CD4-positive, CD25-positive, alpha-beta regulatory T cell (primary cell): ENCODE measurements at places on chromosomes 4 and X.

DNA sequence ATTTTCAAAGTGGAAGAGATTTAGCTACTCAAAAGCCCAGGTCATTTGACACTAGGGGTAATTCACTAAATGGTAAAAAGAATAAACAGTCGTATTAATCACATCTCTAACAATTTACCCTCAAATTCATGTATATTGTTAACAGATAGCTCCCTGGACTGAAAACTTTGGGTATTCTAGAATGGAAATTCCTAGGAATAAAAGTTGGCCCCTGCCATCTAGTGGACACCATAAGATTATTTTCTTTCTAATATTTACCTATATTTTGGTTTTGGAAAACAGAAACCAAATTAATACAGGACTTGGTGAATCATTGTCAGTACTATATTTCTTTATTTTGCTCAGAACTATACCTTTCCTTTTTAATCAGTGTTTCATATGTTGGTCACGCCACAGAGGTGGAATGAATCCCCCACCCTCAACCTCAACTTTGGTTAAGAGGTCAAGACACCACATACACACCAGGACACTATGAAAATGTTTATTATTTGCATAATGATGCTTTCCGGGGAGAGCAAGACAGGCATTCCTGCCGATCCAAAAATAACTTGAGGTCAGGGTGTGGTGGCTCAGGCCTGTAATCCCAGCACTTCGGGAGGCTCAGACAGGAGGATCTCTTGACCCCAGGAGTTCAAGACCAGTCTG is 96.2 kb upstream of the APOOL start:
- no peak for DNase-seq

DNA sequence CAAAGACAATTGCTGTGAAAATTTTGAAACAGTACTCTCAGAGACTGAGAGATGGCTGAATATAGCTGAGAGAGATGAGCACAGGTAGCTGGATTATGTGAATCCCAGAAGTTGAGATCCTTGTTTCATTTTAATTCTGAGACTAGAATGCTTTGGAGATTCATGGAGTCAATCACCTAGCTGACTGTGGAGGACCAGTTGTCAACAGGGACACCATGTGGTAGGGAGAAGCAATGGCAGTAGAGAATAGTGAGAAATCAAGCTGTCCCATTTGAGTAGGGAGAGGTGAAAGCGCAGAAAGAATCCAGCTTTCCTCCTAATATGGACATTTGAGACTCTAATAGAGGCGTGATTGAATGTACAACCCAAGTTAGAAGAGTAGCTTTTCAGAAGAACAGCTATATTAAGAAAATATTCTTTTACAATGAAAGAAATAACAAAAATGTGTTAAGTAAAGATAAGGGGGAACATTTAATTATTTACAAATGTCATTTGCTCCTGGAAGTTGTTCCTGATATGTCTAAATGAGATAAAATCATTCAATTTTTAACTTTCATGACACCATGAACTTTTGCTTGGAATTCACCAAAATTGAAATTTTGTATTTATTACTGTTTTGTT is 30.3 kb upstream of the GLRB start:
- DNase-seq: no peak

- no peak for DNase-seq
Observed at GRCh38 chr4:52103319-52103718, 52.2 kb downstream of the SPATA18 start.

DNA sequence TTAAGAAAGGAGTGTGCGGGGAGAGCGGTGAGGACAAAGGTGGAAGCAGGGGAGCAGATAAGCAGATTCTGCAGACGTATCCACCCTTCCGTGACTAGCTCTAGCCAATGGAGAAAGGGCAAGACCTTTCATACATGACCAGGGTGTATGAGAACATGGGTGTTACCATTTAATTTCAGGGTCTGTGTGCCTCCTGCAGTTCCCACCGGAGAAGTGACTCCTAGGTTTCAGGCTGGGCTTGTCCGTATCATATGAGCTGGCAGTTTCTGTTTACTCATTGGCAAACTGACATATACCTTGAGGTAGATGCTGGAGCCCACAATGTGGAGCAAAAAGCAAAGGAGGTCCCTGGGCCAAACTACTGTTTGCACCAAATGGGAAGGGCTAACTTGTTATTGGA is 6.8 kb downstream of the RBM47 start:
- DNase-seq: no peak

GRCh38 chr4:136713140-136713539 is 819.2 kb downstream of the PCDH18 start:
- DNase-seq: no peak

- no peak for DNase-seq
Observed at GRCh38 chrX:136819031-136819703, 38.4 kb upstream of the ARHGEF6 start.

DNA sequence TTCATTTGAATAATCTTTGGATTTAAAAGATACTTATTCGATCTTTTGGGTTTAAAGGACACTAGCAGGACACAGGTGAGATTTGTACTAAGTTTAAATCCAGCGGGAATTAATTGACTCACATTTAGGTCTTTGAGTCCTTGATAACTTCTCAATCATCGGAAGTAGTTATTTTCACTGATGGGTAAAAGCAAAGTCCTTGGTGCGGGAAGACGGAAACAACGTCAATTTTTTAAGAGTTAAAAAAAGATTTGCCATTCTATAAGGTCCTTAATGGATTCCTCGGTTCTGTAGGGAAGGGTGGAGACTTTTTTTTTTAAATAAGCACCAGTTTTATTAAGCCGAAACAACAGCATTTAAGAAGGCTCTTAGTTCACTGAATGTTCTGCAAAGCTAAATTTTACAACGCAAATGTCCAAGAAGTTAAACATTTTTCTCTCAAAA is 2.9 kb downstream of the TMSB4X start:
- DNase-seq: no peak

GRCh38 chr4:109708990-109709389 is 5.7 kb upstream of the CASP6 start:
- no peak for DNase-seq

GRCh38 chr4:186167605-186168004 is 23.8 kb upstream of the CYP4V2 start:
- no peak for DNase-seq

GRCh38 chrX:129310000-129310399 is 213.3 kb downstream of the SMARCA1 start:
- no peak for DNase-seq

GRCh38 chr4:77358315-77358928 is 201.4 kb downstream of the CCNG2 start:
- DNase-seq: peak; percentile 4

- DNase-seq: no peak
Observed at GRCh38 chr4:71814433-71814832, 30.6 kb upstream of the GC start.

GRCh38 chrX:1481636-1482529 is 29.2 kb upstream of the ASMTL start:
- peak; percentile 94 for DNase-seq

DNA sequence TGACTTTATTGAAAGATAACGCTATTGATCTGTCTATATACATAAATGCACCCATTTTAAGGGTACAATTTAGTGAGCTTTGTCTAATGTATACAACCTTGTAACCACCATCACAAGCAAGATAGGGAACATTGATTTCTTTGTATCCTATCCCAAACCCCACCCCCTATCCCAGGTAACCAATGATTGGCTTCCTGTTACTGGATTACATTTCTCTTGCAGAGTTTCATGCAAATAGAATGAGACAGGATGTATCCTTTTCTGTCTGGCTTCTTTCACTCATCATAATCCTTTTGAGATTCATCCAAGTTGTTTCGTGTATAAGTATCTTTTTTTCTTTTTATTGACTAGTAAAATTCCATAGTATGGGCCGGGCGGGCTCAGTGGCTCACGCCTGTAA is 1.6 kb upstream of the GRIPAP1 start:
- no peak for DNase-seq

DNA sequence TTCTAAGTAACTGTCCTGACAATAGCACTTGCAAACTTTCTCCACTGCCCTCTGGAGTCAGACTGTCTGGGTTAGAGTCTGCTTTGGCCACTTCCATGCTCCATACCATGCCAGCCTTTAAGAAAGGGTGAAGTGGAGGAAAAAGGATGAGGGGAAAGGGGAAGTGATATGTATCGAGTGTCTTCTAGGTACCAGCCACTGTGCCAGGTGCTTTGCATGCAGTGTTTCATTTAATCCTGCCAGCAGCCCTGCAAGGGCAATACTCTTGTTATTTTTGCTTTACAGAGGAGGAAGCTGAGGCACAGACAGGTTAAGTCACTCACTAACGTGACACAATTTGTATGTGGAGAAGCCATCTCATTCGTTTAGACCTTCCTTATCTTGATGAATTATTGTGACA is 55.6 kb downstream of the RTL9 start:
- DNase-seq: no peak

GRCh38 chr4:6932918-6933317 is 23.3 kb downstream of the TBC1D14 start:
- DNase-seq: no peak

- DNase-seq: no peak
Observed at GRCh38 chr4:33357121-33357520, 2637.0 kb downstream of the PCDH7 start.

GRCh38 chr4:100981447-100982204 is 365.7 kb downstream of the PPP3CA start:
- DNase-seq: no peak

DNA sequence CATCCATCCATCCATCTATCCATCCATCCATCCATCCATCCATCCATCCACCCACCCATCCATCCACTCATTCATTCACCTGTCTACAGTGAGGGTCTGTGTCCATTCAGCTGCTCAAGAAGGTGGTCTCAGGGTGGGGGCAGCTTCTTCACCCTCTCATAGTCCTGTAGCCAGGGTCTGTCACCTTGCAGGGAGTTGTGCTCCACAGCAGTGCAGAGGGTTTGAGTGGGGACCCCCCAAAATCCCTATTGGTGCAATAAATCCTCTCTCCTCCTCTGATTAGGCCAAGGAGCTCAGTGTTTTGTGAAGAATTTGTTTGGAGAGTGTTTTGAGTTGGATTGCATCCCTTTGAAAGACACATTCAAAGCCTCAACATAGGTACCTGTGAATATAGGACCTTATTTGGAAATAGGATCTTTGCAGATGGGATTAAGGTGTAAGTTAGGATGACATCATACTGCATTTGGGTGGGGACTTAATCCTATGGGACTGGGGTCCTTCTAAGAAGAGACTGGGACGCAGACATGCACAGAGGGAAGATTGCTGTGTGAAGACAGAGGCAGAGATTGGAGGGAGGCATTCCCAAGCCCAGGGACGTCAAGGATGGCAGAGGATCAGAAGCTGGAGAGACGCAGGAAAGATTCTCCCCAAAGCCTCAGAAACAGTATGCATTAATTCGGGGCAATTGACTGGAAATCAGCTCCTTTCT is 12.0 kb downstream of the P2RY8 start:
- DNase-seq: no peak

DNA sequence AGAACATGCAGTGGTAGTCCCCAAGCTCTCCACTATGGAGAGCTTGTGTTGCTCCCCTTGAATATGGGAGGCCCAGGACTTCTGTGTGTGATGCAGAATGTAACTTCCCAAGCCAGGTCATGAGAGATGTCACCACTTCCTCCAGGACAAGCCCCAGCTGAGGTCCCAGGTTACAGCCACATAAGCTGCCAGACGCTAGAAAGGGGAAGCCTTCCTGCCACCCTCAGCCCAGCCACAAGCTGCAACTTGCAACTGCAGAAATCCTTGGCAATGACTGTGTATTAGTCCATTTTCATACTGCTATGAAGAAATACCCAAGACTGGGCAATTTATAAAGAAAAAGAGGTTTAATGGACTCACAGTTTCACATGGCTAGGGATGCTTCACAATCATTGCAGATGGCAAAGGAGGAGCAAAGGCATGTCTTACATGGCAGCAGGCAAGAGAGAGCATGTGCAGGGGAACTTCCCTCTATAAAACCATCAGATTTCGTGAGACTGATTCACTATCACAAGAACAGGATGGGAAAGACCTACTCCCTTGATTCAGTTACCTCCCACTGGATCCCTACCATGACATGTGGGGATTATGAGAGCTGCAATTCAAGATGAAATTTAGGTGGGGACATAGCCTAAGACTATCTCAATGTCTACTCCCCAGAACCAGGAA is 91.5 kb upstream of the DHX15 start:
- DNase-seq: no peak

DNA sequence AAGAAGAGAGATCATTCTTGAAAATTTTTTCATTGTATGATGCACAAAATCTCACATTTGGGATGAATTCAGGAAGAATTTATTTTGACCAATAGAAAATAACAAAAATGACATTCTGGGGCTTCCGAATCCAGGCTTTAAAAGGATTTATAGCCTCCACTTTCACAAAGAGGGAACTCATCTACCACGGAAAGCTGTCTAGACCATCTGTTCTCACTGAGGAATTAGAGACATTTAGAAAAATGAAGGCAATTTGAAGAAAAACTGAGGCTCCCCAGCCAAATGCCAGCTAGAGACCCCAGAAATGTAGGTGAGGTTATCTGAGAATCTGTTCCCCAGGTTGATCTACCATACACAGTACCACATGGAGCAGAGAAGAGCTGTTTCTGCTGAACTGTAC is 464.3 kb downstream of the TMA16 start:
- no peak for DNase-seq

GRCh38 chr4:8278421-8279287 is 9.1 kb downstream of the HTRA3 start:
- DNase-seq: no peak

GRCh38 chr4:161702287-161702686 is 461.5 kb downstream of the FSTL5 start:
- no peak for DNase-seq

GRCh38 chr4:130257271-130257670 is 1161.3 kb downstream of the C4orf33 start:
- no peak for DNase-seq

- no peak for DNase-seq
Observed at GRCh38 chr4:137524725-137525369, 7.4 kb downstream of the PCDH18 start.

DNA sequence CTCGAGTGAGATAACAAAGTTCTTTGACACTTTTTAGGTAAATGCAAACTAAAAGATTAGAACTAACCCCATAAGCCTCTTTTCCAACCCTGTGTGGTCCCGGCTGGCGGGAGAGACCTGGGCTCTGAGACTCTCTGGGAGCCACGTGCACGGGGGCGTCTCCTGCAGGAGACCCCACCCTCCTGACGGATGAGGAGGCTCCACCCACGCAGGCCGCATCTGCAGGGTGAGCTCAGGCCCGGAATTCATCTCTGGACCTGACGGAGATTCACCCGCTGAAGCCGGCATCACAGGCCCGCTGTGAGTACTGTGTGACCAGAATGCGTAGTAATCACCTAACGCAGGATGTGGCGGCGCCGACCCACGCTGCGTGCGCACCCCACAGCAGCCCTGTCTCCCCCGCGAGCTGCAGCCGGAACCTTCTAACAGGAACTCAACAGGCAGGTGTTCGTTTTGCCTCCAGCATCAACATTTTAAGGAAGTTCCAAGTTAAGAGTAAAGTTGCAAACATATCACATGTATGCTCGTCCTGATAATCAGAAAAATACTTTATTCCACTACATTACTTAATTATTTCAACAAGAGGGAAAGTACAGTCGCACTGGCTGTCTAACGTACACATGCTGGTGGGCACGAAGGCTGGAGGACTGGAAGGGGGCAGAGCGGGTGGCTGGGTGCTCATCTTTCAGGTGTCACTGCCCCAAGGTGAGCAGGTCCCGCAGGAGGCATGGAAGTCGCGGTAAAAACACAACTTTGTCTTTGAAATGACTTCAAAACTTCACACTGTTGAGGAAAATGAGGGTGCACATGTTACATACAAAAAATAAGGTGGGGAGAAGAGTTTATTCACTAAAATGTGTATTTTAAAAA is 44.5 kb downstream of the FGFRL1 start:
- peak; percentile 90 for DNase-seq
